Nephron progenitor cell (in vitro differentiated cells): ENCODE measurements at places on chromosomes 1 and 21.

DNA sequence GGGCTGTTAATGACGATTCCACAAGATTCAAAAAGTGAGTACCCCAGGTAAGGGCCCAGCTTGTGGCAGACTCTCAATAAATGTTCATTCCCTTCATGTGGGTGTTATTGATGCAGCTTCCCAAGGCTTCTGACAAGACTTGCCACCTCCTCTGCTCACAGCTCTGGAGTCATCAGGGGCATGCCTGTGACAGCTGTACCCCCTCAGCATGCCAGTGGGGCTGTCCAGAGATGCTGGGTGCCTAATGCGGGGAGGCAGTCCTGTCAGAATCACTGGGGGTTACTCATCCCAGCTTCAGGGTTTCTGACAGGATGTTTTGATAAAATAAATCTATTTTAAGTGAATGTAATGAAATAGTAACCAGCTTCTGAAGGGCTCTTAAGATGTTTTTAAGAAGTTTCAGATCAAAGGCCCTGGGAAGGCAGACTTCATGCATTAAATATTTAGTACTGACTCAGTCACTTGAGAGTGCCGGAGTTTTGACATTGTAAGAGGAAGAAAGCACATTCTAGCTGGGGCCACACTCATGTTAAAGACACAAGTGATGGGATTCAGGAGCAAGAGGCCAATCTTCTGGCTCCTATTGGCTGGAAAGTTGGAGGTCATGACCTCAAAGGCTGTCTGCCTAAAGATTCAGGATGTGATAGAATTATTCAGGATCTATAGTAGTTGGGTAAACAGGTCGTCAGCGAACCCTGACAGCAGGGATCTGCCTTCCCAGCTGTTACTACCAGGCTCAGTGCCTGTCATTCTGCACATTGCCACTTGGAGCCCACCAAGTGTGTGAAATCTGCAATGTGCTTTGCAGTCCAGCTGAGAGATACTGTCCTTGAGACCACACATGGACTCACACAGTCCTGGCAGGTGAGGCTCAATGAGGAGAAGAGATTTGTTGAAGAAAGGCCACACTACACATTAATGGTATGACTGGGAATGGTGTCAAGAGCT is 239.6 kb upstream of the BEND5 start:
- no peak for DNase-seq
- no peaks in the 10 kb centered on the region for H3K36me3 ChIP-seq
- no peak overlapping the region for H3K27ac ChIP-seq
- no peaks in the 10 kb centered on the region for H3K4me1 ChIP-seq
- no peak overlapping the region for H3K4me3 ChIP-seq

GRCh38 chr1:157882580-157882979 is 41.0 kb upstream of the CD5L start:
- H3K4me1 ChIP-seq, result no peaks in the 10 kb centered on the region
- no peak overlapping the region for H3K4me3 ChIP-seq
- H3K36me3 ChIP-seq, result no peaks in the 10 kb centered on the region
- H3K27ac ChIP-seq, result no peak overlapping the region
- no peak for DNase-seq

- H3K27me3 ChIP-seq, result no peaks in the 10 kb centered on the region
- peaks cover 50% of the 10 kb centered on the region for H3K4me1 ChIP-seq
- no peak overlapping the region for H3K27ac ChIP-seq
- DNase-seq, result no peak
These were observed 82.8 kb downstream of the DYRK1A start for GRCh38 chr21:37449302-37449937.

GRCh38 chr1:4871373-4871772 is 217.0 kb downstream of the AJAP1 start:
- no peaks in the 10 kb centered on the region for H3K36me3 ChIP-seq
- no peak overlapping the region for H3K27ac ChIP-seq
- DNase-seq, result no peak
- H3K27me3 ChIP-seq, result peaks cover 24% of the 10 kb centered on the region

GRCh38 chr1:168230709-168231108 is 4.9 kb downstream of the SFT2D2 start:
- no peak overlapping the region for H3K27ac ChIP-seq
- H3K36me3 ChIP-seq, result peaks cover 46% of the 10 kb centered on the region
- no peak for DNase-seq

GRCh38 chr1:193486671-193487229 is 300.3 kb upstream of the B3GALT2 start:
- H3K36me3 ChIP-seq, result peaks cover 4% of the 10 kb centered on the region
- H3K27ac ChIP-seq, result no peak overlapping the region
- no peak for DNase-seq
- no peak overlapping the region for H3K4me3 ChIP-seq

- H3K27me3 ChIP-seq, result no peaks in the 10 kb centered on the region
- H3K4me3 ChIP-seq, result no peak overlapping the region
- no peak for DNase-seq
- H3K27ac ChIP-seq, result no peak overlapping the region
These were observed 188.2 kb upstream of the FGGY start for GRCh38 chr1:59108481-59109317.

DNA sequence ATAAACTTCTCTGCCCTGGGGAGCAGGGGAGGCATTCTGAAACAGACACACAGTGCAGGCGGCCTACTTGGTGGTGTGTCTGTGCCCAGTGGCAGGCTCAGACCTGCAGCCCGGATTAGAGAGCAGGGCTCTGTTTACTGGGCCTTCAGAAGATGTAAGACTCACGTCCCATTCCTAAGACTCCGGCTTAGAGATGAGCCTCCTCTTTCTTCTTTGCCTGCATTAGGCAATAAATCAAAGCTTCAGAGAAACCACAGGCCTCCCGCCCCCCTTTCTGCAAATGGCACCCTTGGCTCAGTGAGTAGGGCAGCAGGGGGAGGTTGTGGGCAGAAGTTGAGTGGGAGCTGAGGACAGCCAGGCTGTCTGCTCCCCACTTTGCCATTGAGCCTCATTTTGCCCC is 35.8 kb downstream of the LGR6 start:
- no peak overlapping the region for H3K27ac ChIP-seq
- no peak overlapping the region for H3K4me3 ChIP-seq
- peaks cover 17% of the 10 kb centered on the region for H3K27me3 ChIP-seq
- peaks cover 47% of the 10 kb centered on the region for H3K4me1 ChIP-seq
- no peaks in the 10 kb centered on the region for H3K36me3 ChIP-seq

DNA sequence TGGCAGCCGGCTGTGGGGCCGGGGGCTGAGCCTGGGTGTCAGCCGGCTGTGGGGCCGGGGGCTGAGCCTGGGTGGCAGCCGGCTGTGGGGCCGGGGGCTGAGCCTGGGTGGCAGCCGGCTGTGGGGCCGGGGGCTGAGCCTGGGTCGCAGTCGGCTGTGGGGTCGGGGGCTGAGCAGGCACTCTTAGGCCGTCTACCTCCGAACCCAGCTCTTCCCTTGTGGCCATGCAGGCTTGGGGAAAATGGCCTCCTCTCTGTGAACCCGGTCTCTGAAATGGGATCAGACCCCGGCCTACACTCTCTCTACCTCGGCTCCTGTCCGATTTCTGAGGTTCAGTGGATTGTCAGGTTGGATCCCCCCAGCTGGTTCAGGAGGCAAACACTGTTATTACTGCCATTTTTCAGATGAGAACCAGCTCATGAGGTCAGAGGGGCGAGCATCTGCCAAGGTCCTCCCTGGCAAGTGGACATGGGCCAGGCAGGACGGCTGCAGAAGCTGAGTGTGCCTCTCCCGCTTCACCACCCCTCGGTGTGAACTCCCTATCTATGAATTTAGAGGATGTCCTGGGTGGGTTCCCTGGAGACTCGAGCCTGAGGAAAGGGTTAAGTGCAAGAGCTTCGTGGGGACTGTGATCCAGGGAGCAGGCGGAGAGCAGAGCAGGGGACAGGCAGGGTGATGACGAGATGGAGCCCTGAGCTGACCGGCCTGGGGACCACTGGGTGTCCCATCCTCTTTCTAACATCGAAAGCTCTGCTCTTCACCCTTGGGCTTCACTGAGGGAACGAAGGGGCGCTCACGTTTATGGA is 10.9 kb upstream of the COL18A1 start:
- H3K4me3 ChIP-seq, result no peak overlapping the region
- DNase-seq, result no peak
- H3K4me1 ChIP-seq, result peaks cover 35% of the 10 kb centered on the region
- no peaks in the 10 kb centered on the region for H3K36me3 ChIP-seq
- H3K27ac ChIP-seq, result no peak overlapping the region
- H3K27me3 ChIP-seq, result peaks cover 26% of the 10 kb centered on the region

- H3K4me3 ChIP-seq, result no peak overlapping the region
- no peak for DNase-seq
- H3K27ac ChIP-seq, result no peak overlapping the region
- H3K36me3 ChIP-seq, result no peaks in the 10 kb centered on the region
- peaks cover 11% of the 10 kb centered on the region for H3K27me3 ChIP-seq
- H3K4me1 ChIP-seq, result peaks cover 10% of the 10 kb centered on the region
These were observed 166.8 kb upstream of the GALNT2 start for GRCh38 chr1:229900220-229900619.
